ENCODE measurements at places on chromosomes 3 and 15.

- no peak for DNase-seq
Measured at GRCh38 chr15:77028451-77029165, 33.7 kb downstream of the PSTPIP1 start.

DNA sequence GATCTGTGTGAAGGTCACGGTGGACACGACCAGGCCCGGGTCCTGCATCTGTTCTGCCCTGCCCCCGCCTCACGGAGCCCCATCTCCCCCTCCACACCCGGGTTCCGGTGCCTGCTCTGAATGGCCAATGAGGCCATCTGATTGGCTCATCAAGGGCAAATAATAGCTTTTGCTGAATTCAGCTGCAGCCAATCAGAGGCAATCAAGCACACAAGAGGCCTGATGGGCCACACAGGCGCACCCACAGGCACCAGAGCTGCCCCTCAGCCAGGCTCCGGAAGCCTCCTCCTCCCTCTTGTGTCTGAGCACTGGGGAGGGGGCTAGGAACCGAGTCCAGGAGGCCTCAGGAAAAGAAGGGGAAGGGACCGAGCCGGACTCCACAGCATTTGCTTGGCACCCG lies 49.5 kb downstream of the CACNA2D2 start:
- DNase-seq: no peak

GRCh38 chr3:114716126-114716525 lies 422.3 kb downstream of the TIGIT start:
- DNase-seq: no peak

- no peak for DNase-seq
Measured at GRCh38 chr15:33145447-33145846, 49.1 kb downstream of the FMN1 start.

GRCh38 chr15:88043396-88043795 lies 213.1 kb downstream of the NTRK3 start:
- no peak for DNase-seq

- DNase-seq: no peak
Measured at GRCh38 chr15:76986743-76987142, 8.2 kb upstream of the PSTPIP1 start.

GRCh38 chr3:9324944-9325343 lies 37.9 kb upstream of the THUMPD3 start:
- DNase-seq: no peak

DNA sequence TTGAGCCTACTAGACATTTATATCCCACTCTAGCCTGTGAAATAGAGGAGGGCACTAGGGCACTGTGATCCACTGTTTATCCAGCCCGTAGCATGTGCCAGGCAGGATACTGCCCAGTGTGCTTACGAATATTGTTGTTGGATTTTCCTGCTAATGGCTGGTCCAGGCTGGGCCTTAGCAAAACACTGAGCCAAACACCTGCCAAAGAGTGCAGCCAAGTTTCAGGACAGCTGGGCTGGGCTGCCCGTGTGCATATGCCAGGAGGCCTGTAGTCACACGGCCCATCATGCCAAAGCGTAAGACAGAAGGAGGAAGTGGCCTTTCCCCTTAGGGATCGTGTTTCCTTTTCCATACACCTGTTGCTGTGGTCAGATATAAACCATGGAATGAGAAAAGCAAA lies 54.5 kb upstream of the ABHD10 start:
- DNase-seq: no peak
